A549 treated with GW870086 at 1 μM for 4 hours (cell line): ENCODE measurements at places on chromosomes 1 and 21. TPM values are rescaled to one million over a fixed set of nuclear protein-coding genes. Genes with fewer than 3 reads are reported as not detected.

The SYPL2 gene
- total RNA-seq = 0.07 to 0.11 TPM (median 0.10 TPM) in 5 replicates

The PIGR gene
- total RNA-seq = not detected in 5 replicates

The CA14 gene
- total RNA-seq = not detected in 5 replicates

The S100A13 gene
- total RNA-seq = 181 to 204 TPM (median 194 TPM) in 5 replicates

The SRSF4 gene
- total RNA-seq = 42.3 to 48.7 TPM (median 45.8 TPM) in 5 replicates

The RSRP1 gene
- 15.5 to 22.9 TPM (median 21.0 TPM) in 5 replicates for total RNA-seq

The RHOU gene
- 4.5 to 7.1 TPM (median 6.4 TPM) in 5 replicates for total RNA-seq

The DYRK3 gene
- 8.1 to 10.7 TPM (median 9.7 TPM) in 5 replicates for total RNA-seq

The CFHR5 gene
- total RNA-seq = not detected in 5 replicates

The TLR5 gene
- 0.05 to 0.58 TPM (median 0.24 TPM) in 5 replicates for total RNA-seq

The EGLN1 gene
- 50.8 to 66.6 TPM (median 61.8 TPM) in 5 replicates for total RNA-seq

The DNAJB4 gene
- 36.3 to 44.8 TPM (median 41.4 TPM) in 5 replicates for total RNA-seq

The LRRC39 gene
- total RNA-seq = 0.10 TPM in 1 of 5 replicates, not detected in the others

The PCP4L1 gene
- 0.10 to 0.11 TPM in 2 of 5 replicates, not detected in the others for total RNA-seq

The HES2 gene
- total RNA-seq = 3.3 to 7.2 TPM (median 6.0 TPM) in 5 replicates

The OR13G1 gene
- total RNA-seq = not detected in 5 replicates

The WDR4 gene
- total RNA-seq = 22.7 to 31.1 TPM (median 28.2 TPM) in 5 replicates

The OBSCN gene
- 3.6 to 6.2 TPM (median 4.4 TPM) in 5 replicates for total RNA-seq
